ENCODE measurements at places on chromosomes 5 and 9.

DNA sequence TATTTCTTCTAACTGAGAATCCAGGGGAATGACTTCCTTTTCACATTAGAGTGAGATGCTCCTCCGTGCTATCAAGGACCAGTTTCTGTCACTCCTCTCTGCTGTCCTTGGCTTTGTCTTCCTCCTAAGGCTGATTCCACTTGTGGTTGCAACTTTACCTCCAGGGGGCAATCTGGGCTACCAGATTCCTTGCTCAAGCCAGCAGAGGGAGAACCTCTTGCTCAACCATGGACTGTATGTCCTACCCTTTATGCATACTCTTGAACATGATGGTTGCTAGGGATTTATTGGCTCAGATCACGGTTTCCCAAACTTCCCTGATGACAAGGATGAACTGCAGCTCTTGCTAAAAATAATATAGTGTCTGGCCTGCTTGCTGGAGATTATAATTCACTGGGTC, 24.0 kb downstream of the NNT start:
- DNase-seq, result peak; percentile 70

DNA sequence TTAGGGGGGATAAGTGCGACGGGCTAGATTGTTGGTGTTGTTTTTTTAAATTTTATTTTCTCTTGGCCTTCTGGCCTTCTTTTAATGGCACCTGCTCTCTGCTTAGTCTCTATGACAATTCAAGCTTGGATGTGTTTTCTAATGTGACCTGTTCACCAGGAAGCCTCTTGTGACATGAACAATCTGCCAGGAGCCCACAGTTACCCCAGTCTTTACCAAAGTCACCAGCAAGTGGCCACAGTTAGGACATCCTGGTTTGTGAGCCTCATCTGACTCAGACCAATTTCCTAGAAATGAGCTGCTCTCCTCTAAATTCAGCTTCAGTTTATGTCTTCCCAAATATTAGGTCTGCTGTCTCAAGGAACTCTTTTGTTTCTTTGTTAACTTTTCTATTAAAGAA, 135.8 kb downstream of the TLE4 start:
- no peak for DNase-seq

- peak; percentile 57 for DNase-seq
Observed at GRCh38 chr9:113772121-113772810, 103.8 kb upstream of the ZNF618 start.

- DNase-seq, result no peak
Observed at GRCh38 chr5:122516432-122516743, 204.4 kb downstream of the SNCAIP start.

- no peak for DNase-seq
Observed at GRCh38 chr5:109448838-109449237, 39.1 kb upstream of the PJA2 start.

- DNase-seq, result no peak
Observed at GRCh38 chr9:33227741-33228140, 12.2 kb upstream of the SPINK4 start.

DNA sequence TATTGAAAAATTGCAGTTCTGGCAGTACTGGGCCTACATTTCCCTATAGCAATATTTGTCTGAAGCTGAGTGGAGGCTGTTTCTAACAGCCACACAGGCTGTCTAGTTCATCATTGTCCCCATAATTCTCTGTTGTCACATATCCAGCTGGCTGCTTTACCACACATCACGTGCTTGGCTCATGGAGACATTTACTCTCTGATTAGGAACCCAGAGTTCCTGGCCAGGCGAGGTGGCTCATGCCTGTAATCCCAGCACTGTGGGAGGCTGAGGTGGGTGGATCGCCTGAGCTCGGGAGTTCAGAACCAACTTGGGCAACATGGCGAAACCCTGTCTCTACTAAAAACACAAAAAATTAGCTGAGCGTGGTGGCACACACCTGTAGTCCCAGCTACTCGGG, 81.4 kb downstream of the PGM5 start:
- no peak for DNase-seq

All from cardiac fibroblast (primary cell).